Skin of body (tissue), 3 donors: ENCODE measurements at places on chromosomes 6 and 20.
A peak's percentile ranks its signal among the peaks of the same experiment; 100 is the strongest.

GRCh38 chr20:15890407-15890982 lies 682.8 kb downstream of the KIF16B start:
- DNase-seq, result no peak

GRCh38 chr6:79280756-79281155 lies 46.3 kb upstream of the HMGN3 start:
- DNase-seq, result no peak

- DNase-seq, result no peak
Observed at GRCh38 chr6:157811476-157812173, 11.4 kb upstream of the SNX9 start.

DNA sequence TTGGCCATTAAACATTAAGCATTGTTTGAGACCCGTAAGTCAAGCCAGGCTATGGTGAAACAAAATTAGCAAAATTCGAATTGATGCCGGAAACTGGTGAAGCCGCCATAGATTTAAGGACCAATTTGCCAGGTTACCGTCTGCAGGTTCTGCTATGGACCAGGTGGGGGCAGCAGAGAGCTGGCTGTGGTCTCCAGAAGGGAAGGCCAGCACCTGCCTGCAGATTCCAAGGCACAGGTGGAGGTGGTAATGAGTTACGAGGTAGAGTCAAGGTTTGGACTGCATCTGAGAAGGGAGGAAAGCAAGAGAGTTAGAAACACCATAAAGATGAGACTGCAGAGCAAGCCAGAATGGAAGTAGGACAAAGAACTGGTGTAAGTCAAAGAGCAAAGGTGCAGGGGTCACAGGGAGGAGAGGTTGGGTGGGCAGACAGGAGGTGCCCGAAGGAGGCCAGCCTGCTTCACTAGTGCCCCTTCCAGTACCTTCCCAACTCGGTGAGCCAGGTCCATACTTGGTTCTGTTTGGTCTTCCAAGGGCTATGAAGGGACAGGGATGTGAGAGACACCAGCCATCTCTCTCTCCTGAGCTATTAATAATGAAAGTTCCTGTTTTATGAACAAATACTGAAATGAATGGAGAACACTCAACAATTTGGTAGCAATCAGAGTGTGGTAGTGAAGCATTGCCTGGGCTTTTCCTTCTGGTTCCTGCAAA lies 131.6 kb upstream of the ESR1 start:
- DNase-seq, result no peak

- no peak for DNase-seq
Observed at GRCh38 chr6:130872250-130873095, 45.3 kb downstream of the SMLR1 start.

DNA sequence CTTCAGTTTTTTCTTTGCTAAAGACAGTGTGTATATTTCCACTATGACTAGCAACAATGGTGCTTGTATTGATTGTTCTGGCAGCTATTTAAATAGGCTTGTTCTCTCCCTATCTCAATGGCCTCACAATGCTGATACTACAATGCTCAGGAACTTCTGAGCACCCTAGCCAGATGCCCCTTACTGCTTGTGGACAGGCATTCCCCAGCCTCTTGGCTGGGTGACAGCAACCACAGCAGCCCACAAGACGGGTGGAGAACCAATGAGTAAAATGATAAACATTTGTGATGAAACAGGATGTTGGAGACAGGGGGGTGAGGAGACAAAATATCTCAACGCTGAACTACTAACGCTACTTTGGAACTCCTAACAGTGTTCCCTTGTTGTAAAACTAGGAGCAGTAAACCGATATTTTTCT lies 42.3 kb downstream of the HIVEP2 start:
- no peak for DNase-seq

DNA sequence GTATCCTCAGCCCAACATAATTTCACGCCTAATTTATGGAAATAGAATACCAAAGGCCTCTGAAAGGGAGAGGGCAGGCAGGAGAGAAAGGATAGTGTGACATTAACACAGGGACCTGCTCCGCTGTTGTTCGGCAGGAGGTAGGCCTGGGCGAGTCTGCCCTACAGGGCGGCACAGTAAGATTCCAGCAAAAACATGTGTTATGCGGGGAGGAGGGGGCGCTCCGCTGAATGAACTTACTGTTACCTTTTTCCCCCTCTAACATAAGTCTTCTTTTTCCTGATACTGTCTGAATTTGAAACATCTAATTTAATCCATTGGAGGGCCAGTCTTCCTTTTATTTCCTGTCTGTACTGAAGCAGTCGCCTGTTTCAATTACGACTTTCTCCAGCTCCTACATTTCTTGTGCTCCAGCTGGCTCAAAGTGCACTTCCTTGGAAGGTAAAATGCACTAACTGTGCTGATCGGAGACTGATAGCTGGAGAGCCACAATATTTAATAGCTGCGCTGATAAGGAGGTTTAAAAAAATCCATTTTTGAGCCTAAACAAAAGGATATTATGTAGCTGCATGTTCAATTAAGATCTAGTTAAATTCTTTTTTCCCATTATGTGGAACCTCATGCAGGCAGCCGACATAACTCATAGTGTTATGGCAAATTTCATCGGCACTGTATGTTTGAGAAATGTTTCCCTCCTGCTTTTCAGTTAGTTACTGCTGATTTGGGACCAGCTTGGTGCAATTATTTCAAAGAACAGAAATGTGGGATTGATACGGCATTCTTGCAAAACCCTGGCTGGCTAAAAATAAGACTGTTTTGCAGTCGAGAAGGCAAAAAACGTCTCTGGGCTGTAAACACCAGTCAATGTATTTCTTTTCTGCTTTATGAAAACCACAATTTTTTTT lies 193.0 kb downstream of the FOXC1 start:
- peak; percentile 63 for DNase-seq

GRCh38 chr6:137491478-137491877 lies 2.7 kb downstream of the OLIG3 start:
- DNase-seq, result no peak

DNA sequence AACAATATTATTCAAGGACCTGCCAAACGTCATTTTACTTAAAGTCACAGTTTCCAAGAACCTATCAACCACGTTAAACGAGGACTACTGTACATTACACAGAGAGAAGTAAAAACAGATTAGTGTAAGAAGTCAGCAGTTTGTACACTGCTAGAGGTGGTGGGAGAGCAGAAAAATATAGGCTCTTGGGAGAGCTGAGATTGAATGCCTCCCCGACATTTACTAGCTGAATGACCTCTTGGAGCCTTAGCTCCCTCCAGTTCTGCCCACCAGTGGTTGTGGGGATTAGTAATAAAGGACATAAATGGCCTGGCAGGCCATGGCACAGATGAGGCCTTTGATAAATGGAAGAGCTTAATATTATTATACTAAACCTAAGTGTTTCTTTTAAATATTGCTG lies 161.4 kb downstream of the UBE3D start:
- no peak for DNase-seq

GRCh38 chr20:22577515-22578220 lies 6.7 kb downstream of the FOXA2 start:
- no peak for DNase-seq

DNA sequence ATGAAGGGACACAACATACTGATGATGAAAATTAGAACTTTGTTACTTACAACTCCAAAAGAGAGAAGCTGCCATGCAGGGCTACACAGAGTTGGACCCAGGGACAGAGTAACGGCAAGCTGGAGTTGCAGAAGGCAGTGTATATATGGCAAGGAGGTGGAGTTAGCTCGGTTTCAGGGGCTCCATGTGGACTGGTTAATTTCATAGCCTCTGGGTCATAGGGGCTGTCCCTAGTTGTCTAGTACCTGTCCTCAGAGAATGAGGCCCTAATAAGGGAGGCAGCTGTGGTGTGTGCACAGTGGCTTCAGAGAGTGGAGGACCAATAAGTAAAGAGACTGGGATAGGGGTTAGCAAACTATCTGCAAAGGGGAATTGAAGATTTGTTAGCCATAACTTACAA lies 7.9 kb upstream of the ZSCAN12 start:
- DNase-seq, result no peak

- peak; percentile 36 for DNase-seq
Observed at GRCh38 chr6:129605967-129606366, 104.0 kb downstream of the ARHGAP18 start.

DNA sequence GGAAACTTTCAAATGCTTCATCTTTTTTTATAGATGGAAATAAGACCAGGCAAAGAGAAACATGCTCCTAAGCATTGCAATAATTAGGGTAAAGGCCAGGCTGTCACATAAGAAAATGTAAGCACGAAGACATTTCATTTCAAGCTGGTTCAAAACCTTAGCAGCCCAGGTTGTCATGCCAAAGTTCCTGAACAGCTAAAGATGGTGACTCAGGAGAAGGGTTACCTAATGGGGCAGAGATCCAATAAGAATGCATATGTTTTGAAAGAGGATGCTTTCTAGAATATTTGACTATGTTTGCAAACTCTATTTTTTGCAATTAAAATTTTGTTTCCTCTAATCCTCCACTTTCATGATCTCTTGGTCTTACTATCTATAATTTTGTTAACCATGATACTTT lies 65.6 kb upstream of the PHACTR2 start:
- DNase-seq, result no peak

DNA sequence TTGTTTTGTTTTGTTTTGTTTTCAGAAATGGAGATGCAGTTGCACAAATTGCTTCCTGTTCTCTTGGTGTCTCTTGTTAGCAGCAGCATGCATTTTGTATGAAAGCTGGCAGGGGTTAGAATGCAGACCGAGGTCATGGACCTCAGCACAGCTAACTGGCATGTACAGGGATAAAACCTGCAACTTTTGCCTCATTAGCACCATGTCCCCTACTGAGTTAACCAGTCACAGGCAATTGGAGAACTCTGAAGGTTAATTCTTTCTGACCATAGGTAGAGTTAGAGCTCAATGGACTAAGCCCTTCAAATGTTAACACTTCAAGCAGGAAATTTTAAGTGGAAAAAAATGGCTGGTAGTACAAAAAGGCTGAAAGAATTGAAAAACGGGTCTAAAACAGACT lies 377.1 kb downstream of the ADGRB3 start:
- no peak for DNase-seq

DNA sequence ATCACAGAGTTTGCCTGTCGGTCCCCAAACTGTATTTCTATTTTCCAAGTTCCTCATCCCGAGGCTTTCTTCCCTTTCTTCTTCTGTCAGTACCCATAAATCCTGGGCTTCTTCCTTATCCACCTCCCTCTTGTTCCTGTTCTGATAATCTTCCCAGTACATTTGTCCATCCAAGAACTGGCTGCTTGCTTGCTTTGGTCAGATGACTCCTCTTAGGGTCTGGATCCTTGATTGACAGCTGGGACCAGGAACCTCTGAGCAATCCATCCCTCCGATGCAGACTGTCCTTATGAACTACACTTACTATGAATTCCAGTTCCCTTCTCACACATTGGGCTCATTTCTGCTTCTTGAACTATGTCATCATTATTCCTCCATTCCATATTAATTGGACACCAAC lies 275.3 kb upstream of the CITED2 start:
- no peak for DNase-seq

GRCh38 chr20:44034451-44034850 lies 119.8 kb downstream of the TOX2 start:
- DNase-seq, result no peak

DNA sequence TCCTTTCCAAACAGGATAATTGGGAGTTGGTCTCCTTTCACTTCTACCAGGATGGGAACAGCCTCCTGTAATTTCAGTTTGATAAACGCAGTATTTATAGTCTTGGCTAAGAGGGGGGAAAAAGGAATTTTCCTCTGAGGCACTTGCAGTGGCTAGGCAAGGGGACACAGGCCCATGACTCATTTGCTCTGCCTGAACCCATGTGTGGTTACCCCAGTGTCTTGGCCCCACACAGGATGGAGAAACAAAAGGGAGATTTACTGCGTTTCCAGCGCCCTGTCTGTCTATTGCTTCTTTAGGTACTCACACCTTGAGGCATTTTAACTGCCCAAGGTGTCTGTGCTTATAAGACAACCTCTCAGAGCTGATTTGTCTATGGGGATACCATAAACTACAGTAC lies 74.8 kb upstream of the NEDD9 start:
- no peak for DNase-seq

DNA sequence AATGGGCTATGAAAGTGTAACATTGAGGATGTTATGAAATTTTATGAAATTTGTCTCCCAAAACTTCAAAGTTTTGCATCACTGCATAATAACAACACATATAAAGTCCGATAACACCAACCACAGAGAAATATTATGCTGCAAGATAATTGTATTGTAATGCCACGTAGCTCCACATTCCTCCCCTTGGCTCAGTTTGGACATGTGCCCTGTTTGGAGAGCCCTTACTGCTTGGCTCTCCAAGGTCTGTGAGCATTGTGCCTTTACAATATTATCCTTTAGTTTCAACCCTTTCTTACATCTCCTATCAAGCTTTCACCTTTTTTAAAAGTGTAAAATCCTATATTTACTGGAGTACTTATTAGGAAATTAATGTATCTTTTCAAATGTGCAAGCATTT lies 10.8 kb downstream of the HBS1L start:
- DNase-seq, result no peak

DNA sequence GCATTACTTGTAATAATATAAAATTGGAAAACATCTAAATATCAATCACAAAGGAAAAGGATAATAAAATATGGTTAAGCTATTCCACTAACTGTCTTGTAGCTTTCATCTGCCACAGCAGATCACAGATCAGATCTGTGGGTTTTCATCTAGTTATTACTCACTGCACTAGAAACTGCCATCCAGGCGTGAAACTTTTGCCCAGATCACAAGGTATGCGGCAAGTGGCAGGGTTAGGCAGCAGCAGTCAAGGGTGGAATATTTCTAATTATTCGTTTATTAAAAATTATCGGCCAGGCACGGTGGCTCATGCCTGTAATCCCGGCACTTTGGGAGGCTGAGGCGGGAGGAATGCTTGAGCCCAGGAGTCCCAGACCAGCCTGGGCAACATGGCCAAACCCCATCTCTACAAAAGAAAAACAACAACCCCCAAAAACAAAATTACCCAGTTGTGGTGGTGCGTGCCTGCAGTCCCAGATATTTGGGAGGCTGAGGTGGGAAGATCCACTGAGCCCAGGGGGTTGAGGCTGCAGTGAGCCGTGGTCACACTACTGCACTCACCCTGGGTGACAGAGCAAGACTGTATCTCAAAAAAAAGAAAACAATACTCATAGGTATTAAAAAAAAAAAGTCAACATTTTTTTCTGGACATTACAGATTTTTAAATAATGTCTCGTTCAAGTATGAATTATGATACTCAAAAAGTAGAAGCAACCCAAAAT lies 32.1 kb downstream of the BEND3 start:
- no peak for DNase-seq

DNA sequence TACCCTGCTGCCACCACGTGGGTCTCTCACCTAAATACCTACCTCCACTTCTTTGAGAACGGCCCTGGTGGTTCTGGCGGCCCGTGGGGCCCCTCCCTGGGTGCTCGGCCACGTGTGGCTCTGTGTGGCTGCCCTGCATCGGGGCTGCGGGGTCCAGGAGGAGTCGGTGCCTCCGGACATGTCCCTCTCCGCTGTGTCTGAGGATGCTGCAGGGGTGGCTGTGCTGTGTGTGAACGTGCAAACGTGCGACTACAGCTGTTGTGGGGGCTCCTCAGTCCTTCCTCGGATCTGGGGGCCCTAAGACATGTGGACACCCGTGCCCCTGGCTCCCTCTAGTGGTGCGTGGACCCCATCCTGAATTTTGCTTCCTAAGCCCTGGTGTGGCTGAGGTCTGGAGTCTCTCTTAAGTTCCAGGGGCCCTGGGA lies 691.8 kb downstream of the QKI start:
- DNase-seq, result no peak
